ENCODE measurements at places on chromosomes 3 and 15.

GRCh38 chr3:51819709-51820406, 40.8 kb upstream of the IQCF6 start:
- DNase-seq = no peak

GRCh38 chr3:127473244-127474024, 117.1 kb downstream of the TPRA1 start:
- no peak for DNase-seq

DNA sequence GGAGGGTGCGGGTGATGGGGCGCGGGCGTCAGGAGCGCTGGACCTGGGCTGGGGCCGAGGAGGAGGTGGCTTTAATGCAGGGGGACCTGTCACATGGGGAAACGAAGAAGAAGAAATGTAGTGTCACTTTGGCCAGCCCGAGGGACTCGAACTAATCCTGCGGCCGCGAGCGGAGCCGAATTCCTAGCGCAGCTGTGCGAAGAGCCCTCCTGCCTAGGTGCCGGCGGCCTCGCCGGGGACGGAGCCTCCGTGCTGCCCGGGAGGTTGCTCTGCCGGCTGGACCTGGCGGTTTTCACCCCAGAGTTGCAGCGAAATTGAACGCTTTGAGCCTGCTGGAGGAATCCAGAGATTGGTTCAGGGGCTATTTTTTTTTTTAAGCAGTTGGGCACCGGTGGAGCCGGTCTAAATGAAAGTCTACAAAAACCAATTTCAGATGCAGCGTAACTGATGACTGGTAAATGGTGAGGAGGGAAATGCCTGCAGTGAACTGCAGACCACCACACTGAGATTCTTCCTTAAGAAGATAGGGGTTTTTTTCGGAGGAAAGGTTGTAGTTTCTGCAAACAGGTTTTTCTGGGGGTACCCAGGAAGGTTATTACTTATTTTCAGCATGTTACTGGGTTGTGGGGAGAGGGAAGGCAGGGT, 662 bp downstream of the TMEM108 start:
- no peak for DNase-seq

DNA sequence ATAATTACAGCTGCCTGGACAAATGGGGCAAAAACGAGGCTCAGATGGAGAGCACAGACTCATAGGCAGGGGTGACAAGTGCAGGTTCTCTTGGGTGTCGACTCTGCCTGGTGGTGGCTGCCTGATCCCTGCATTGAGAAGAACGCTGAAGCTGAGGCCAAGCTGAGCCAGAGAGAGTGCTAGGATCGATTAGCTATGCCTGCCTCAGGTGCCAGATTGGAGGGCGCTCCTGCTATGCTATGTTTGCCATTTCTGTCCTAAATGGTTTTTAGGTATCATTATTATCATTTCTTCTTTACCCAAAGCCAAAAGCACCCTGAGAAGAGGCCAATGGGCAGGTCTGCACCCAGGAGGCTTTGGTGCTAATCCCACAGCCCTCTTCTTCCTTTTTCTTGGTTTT, 53.9 kb upstream of the SLC6A11 start:
- DNase-seq = no peak

- no peak for DNase-seq
Measured at GRCh38 chr3:48416546-48416945, 13.3 kb downstream of the PLXNB1 start.

GRCh38 chr3:194325424-194326153, 25.5 kb downstream of the CPN2 start:
- DNase-seq = no peak

DNA sequence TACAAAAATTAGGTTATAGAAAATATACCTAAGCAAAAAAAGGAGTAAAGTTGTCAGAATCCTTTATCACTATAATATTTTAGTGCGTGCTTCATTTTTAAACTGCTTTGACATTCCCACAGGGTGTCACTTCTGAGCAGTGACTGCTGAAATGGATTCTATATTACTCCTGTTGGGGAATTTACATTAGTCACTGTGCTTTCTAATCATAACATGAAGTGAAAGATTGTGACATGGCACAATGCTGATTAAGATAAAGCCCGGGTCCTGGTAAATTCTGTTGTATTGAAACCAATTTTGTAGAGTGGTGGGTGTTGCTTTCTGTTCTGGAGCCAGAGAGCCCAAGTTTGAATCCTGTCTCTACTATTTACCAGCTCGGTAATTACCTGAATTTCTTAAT, 36.4 kb upstream of the EHHADH start:
- no peak for DNase-seq

- DNase-seq = no peak
Measured at GRCh38 chr15:70069716-70070115, 28.0 kb downstream of the TLE3 start.

DNA sequence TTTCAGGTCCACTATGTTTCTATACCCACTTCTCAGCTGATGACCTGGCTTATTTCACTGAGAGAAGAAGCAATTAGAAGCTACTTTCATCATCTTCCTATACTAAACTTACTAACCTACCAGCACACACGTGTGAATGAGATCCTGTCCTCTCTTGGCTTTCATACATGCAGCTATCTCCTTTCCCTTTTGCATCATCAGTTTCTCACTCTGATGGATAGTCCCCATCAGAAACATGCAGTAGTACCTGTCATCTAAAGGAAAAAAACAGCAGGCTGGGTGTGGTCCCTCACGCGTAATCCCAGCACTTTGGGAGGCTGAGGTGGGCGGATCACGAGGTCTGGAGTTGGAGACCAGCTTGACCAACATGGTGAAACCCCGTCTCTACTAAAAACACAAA, 237.6 kb upstream of the C2CD4B start:
- no peak for DNase-seq
